NCI-H1436 treated with DMSO at 0.1 percent for 48 hours (cell line): ENCODE measurements at places on chromosomes 6 and 20.
A peak's percentile ranks its signal among the peaks of the same experiment; 100 is the strongest.

GRCh38 chr6:14210663-14211561 is 93.3 kb downstream of the CD83 start:
- DNase-seq, result peak; percentile 59

- no peak for DNase-seq
Measured at GRCh38 chr6:2795956-2796355, 30.8 kb downstream of the WRNIP1 start.

GRCh38 chr20:341682-342081 is 5.2 kb upstream of the NRSN2 start:
- no peak for DNase-seq

GRCh38 chr6:31070711-31071197 is 41.6 kb downstream of the C6orf15 start:
- DNase-seq, result no peak

- DNase-seq, result no peak
Measured at GRCh38 chr20:19937651-19938420, 79.3 kb upstream of the NAA20 start.

GRCh38 chr20:13166011-13166410 is 55.1 kb upstream of the ISM1 start:
- no peak for DNase-seq

DNA sequence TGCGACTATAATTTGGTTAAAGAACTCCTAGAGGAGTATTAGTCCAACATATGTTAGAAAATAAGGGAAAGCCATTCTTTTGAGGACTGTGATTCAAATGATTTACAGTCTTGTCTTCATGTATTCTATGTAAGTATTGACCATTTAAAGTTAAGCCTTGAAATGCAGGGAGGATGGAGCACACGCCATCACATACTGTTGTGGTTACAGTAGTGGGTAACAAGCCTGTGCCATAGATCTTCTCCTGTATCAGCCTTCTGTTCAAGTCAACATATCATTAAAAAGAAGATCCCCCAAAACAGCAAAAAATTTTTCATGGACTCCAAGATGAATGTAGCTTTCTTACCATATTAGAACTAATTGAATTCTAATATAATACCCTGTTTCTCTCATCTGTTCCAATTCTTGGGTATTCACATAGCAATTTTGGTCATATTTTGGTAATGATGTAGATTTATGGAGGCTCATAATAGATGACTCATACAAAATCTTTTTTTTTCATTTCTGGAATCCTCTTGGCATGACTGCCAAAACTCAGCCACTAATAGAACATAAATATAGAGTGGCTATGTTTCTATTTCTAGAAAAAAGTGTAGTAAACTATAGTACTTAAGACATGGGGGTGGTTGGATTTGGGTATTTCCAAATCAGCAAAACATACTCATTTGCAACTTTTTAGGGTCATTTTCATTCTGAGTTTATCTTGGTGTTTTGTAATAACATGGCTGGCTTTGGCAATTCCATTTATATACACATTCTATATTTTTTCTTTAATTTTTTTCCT is 413.5 kb downstream of the BCKDHB start:
- DNase-seq, result no peak

DNA sequence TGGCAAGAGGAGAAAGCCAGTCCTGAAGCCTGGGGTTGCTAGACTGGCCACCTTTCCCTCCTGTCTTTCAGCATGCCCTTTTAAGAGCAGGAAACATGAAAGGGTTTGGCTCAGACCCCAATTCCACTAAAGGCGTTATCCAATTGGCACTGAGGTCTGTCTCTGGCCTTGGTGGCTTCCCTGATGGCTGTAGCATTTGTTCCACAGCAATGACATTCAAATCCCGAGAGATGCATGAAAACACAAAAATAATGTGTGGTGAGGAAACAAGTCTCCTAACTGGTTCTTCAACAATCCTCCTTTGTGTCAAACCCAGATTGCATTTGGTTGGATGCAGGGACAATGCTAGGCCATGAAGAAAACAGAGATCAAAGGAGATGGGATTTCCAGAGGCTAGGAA is 56.5 kb upstream of the ADTRP start:
- no peak for DNase-seq

GRCh38 chr20:49377326-49377725 is 99.5 kb upstream of the ZNFX1 start:
- no peak for DNase-seq

GRCh38 chr6:113642001-113642713 is 215.0 kb upstream of the MARCKS start:
- no peak for DNase-seq

- no peak for DNase-seq
Measured at GRCh38 chr6:105372849-105373182, 30.1 kb downstream of the PREP start.

- DNase-seq, result no peak
Measured at GRCh38 chr6:156797901-156798735, 20.9 kb downstream of the ARID1B start.

DNA sequence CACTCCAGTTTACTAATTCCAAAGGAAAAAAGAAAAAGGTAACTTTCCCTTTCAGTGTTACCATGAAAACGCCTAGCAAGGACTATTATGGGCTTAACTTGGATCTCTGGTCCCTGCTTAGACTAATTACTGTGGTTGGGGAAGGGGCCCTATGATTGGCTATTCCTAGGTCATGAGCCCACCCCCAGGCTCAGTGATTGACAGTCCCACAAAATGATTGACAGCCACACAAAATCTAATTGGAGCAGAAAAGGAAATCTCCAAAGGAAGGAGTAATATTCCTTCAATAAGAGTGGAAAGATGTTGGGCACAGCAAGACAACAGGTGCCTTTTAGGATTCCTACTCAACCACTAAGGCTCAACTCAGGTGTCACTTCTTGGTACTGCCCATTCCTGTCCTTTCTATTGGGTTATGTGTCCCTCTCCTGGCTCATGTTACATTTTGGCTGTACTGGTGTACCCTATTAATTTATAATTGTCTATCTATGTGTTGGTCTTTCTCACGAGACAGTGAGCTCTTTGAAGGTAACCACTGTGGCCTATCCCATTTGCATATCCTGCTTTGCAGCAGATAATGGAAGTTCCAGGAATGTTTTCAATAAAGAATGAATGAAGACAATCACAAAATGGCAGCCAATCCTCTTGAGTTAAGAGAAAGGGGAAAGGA is 5.5 kb upstream of the UTRN start:
- no peak for DNase-seq

DNA sequence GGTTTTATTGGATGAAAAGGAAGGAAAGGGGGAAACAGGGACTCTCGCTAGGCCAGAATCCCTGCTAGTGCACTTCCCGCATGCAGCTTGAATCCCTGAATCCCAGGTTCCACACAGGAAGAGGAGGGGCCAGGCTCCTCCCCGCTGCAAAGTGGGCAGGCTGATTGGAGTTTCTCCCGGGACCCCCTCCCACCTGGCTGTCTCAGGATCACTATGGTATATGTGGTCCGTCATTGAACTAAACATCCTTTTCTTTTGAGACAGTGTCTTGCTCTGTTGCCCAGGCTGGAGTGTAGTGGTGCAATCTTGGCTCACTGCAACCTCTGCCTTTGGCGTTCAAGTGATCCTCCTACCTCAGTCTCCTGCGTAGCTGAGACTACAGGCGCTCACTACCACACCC is 70.7 kb downstream of the FAM50B start:
- DNase-seq, result no peak
